ENCODE measurements at places on chromosomes 3 and 15. TPM values are rescaled to one million over a fixed set of nuclear protein-coding genes. Genes with fewer than 3 reads are reported as not detected.

- no peak for DNase-seq
Observed at GRCh38 chr3:49530231-49530630, 24.0 kb upstream of the BSN start.

Gene KBTBD13
- total RNA-seq = not detected

DNA sequence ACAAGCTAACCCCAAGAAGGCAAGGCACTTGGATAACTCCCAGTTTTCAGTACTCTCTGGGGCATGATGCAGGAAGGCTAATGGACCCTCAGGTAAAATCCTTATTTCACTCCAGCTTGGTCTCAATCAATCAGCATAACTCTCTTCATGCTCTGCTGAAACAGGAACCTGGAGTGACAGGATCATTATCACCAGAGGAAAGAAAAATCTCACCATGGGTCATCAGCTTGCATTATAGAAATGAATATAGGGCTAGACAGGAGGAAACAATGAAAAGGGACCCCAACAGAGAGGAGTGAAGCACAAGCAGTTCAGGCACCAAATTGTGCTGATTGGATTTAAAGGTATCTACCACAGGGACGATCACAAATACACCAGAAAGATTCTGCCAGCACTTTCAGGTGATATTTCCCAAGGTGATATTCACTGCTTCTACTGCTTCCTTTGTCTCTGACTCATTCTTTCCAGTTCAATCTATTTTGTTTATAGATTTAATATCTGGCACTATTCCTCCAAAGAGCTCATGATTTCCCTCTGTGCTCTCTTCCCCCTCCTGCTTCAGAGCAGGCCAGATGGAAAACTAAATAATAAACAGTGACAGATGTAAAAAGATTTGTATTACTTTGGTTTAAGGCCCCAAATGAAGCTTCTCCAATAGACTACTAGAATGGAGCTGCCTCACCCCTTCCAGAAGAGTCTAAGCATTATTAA, 22.9 kb upstream of the THUMPD3 start:
- DNase-seq = no peak

GRCh38 chr15:81268881-81269601, 54.9 kb downstream of the STARD5 start:
- no peak for DNase-seq

DNA sequence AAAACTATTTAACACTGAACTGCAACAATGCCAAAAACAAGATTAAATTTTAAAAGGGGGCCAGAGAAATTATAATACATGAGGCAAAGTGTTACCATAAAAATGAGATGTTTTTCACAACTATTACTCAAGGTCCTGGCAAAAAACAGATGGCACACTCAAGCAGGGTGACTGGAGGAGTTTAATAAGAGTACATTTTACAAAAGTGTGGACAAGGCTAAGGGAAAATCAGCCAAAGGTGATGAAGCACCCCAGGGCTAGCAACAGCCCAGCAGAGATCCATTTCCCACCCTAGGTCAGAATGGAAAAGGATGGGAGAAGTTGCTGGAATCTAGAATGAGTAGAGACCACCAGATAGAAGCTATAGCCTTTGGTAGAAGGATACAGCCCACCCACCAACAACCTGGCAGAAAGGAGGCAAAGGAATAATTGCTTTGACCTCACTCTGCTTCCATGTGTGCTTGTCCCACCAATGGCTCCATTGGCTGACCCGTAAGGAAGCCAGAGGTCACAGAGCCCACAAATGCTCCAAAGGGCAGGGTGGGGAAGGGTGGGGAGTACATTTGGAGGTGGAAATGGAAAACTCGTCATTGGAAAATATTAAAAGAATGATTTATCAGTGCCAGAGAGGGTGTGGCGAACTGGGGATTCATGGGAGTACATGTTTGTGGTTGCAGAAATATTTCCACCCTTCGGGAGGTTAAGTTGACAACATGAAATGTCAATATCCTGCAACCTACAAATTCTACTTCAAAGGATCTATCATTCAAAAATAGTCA, 161.0 kb upstream of the UBE2E2 start:
- DNase-seq = no peak

DNA sequence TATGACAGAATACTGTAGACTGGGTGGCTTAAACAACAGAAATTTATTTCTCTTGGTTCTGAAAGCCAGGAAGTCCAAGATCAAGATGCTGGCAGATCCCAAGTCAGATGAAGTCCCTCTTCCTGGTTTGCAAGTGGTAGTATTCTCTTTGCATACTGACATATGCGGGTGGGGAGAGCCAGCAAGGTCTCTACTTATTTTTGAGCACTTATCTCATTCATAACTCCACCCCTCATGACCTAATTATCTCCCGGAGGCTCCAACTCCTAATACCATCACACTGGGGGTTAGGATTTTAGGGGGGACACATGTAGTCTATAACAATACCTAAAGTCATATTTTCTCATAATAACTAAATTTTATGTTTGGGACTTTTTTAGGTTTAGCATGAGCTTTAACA, 65.3 kb downstream of the BLM start:
- DNase-seq = no peak

DNA sequence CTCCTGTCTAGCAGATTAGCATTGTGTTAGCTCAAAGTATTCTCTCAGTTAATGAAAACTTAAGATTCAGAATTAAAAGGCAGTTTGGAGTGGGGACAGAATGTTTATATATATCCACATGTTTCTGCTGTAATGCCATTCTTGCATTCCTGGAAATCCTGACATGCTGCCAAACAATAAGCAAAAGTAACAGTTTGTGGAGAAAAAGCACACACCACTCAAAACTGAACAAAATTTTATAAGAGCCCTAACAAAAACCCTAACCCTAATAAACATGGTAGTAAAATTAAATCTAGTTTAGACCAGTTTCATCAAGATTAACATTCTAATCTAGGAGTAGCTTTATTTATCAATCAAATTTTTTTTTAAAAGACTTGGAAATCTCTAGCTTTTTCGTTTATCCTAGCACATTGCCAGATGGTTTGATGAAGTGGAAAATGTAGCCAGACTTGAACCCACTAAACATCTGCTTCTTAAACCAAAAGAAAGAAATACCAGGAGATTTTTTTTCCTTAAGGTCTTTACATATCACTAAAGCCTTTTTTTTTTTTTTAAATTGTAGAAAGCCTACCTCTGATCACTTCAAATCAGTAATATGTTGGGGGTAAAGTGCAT, 3.7 kb downstream of the TCAIM start:
- no peak for DNase-seq

Gene TMEM40
- total RNA-seq = not detected

GRCh38 chr3:79140708-79141107, 627.1 kb downstream of the ROBO1 start:
- no peak for DNase-seq

Gene ACTRT3
- 0.19 TPM for total RNA-seq

DNA sequence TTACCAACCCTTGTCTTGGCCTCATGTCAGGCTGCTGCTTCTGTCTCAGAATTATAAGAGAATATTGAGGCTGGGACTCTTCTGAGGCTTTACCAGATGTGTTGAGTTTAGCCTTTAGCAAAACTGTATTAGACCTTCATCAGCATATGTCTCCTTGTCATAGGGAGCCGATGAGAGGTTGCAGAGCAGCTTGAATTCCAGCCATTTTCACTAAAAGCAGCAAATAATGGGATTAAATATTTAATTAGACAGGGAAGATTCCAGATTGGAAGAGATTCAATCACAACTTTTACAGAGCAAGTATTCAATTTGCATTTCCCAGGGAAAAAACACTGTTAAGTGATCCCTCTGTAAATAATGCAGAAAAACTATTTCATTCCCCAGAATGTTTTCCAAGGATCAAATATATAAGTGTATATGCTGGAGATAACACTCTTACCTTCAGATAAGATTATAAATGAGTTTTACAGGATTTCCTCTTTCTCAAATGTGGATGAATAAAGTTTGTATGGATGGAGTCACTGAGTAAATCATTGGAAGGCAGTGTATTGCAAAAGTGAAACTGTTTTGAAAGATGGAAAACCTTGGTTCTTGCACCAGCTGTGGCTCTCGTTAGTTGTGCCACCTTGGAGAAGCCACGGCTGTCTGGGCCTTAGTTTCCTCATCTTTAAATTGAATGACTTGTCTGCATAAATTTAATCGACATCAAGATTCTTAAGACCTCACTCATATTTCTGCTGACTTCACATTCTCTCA, 466.4 kb upstream of the SGO1 start:
- DNase-seq = no peak

DNA sequence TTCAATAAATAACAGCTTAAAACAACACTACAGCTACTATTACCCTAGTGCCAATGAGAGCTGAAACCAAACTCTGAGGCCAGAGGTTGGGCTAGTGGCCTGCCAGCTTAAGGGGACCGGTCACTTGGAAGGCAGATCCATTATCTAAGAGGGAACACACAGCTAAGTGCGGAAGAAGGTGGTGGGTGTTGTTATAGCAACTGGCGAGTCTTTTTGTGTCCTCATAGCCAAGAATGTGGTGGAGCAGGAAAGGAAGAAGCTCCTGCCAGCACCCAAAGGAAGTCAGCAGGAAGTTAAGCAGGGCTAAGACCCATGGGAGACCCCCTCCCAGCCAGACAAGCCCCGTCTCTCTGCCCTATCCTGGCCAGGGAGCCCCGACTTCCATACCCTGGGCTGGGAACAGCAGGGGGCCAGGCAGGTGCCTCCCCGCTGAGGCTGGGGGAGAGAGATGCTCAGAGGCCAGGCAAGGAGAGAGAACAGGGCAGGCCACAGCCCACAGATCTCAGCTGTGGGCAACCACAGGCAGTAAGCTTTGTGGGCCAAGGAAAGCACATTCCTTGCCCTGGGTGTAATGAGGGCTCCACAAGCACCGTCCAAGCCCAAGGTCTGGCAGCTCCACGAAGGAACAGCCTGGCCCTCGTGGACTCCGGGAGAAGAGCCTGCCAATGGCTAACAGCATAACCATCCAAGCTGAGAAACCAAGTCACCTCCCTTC, 34.0 kb upstream of the HRH1 start:
- no peak for DNase-seq

Gene GPR87
- 1.3 TPM for total RNA-seq

Gene SUCLG2
- total RNA-seq = 70.6 TPM

DNA sequence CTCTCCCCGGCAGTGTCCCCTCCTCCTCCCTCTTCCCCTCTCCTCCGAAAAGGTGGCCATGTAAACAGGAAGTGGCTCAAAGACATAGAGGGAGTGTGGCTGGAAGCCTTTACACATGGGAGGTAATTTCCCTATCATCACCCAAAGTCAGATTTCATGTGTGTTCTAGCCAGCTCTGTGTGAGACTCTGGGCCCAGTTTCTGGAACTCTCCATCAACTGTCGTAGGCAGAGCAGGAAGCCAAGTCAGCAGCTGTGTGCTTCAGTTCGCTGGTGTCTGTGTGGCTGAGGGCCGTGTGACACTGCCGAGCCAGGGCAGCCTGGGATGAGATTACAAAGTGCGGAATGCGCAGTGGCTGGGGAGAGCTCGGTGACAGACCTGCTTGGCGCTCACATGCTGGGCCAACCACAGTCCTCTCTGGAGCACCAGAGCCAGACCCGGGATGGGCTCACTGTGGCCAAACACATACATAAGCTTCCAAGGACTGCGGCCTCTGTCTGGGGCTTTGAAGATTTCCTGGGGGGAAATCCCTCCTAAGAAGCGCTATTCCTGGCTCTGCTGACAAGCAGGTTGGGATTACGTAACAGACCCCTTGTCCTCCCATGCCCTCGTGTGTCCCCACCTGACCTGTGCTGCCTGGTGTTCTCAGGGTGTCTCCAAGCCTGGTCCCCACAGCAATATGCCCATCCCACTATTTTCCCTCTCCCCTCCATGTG, 50.7 kb downstream of the UMPS start:
- no peak for DNase-seq

GRCh38 chr15:83644439-83644838, 9.5 kb upstream of the ADAMTSL3 start:
- no peak for DNase-seq

- no peak for DNase-seq
Observed at GRCh38 chr3:124831628-124832199, 55.5 kb downstream of the ITGB5 start.

- no peak for DNase-seq
Observed at GRCh38 chr3:181695661-181696491, 15.8 kb upstream of the SOX2 start.

- DNase-seq = no peak
Observed at GRCh38 chr15:26182441-26182840, 319.3 kb upstream of the ATP10A start.

Gene EFHB
- total RNA-seq = 1.2 TPM

Gene LPCAT4
- 69.0 TPM for total RNA-seq

- DNase-seq = no peak
Observed at GRCh38 chr15:72859757-72860145, 76.2 kb upstream of the ADPGK start.

- no peak for DNase-seq
Observed at GRCh38 chr15:75776065-75776423, 63.4 kb upstream of the CSPG4 start.

DNA sequence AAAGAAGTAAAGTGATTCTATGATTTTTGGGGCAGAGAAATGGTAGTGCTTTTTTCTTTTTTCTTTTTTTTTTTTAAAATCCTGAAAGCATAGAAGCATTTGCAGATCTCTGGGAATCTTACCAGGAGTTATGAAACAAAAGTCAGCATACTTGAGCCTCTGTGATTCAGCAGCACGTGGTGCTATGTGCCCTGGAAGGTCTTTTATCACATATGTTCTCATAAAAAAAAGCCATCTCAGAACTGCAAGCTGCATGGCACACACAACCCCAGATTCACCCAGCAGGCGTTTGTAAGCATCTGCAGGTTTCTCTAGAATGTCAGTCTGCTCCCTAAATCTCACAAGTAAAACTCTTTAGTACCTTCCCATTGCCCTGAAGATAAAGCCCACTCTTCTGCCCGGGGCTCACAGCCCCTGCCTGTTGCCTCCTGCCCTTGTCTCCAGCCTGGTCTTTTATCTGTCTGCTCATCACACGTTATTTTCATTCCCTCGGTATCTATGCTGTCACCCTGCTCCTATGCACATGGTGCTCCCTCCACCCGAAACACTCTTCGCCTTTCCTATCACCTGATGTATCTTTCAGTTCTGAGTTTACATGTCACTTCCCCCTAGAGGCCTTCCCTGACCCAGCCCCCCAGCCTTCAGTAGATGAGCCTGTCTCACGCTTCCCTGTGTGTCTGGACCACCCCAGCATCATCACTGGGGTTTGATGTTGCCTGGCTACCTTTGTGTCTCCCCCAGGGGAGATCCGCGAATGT, 72.4 kb downstream of the CHDH start:
- DNase-seq = no peak

DNA sequence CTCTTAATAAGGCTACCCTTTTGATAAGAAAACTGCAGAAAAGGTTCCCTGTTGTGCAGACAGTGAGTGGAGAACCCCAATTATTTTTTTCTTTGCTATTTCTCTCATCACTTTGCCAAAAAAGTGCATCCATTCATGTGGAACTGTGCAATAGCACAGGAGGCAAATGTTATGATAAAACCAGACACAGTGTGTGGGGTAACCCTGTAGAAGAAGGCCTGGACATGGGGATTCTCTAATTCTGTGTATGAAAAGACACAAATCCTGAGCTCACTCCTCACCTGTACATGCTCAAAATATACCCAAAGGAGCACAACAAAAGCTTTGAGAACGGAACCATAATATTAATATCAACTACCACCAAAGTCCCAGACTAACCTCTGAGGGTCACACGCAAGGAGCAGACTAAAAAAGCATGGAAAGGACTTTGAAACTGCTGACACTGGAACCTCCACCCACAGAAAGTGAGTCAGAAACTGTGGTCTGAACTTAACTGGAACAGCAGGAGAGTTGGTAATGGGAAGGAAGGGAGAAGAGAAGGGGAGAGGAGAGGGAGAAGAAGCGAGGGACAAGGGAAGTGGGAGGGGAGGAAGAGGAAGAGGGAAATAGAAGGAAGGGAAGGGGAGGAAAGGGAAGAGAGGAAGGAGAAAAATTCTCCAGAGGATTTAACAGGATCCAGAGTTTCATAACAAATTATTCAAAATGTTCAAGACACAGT, 299.9 kb downstream of the TBC1D5 start:
- no peak for DNase-seq
